Memory B cell (primary cell): ENCODE measurements at places on chromosomes 5 and 9.

GRCh38 chr9:35845824-35846771, 17.1 kb downstream of the TMEM8B start:
- no peak for DNase-seq

GRCh38 chr5:32225445-32225844, 51.3 kb upstream of the GOLPH3 start:
- DNase-seq = no peak

GRCh38 chr5:135061001-135061400, 27.0 kb upstream of the PITX1 start:
- DNase-seq = no peak

GRCh38 chr9:112894041-112894440, 3.4 kb upstream of the SLC46A2 start:
- no peak for DNase-seq

- no peak for DNase-seq
Observed at GRCh38 chr9:104961238-104961637, 33.3 kb upstream of the ABCA1 start.

DNA sequence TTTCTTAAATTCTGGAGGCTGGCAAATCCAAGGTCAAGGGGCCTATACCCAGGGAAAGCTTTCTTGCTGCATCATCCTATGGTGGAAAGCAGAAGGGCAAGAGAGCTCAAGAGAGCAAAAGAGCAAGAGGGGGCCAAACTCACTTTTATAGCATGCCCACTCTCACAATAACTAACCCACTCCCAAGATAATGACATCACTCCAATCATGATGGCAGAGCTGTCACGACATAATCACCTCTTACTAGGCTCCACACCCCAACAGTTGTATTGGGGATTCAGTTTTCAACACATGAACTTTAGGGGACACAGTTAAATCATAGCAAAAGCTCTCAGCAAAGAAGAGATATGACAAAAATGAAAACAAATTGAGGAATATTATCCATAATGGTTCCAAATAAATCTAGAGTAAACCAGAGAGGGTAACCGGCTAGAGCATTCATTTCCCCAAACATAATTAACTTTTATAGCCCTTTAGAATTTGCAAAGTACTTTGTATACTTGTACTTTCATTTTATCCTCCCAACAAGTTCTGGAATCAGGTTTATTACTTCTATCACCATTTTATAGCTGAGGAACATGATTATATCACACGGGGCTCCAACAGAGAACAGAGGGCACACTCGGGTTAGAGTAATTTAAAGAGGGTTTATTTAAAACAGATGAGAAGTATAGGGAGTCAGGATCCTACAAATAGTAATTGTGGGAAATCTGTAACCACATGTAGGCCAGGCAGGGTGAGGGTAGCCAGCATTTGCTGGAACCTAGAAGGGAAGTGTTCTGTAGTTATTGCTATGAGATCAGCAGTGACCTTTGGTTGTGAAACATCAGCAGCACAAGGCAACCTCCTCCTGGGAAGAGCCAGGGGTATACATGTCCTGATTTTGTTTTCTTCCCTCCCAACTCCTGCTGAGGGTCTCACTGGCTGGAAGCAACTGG, 7.2 kb upstream of the TARS1 start:
- DNase-seq = no peak

DNA sequence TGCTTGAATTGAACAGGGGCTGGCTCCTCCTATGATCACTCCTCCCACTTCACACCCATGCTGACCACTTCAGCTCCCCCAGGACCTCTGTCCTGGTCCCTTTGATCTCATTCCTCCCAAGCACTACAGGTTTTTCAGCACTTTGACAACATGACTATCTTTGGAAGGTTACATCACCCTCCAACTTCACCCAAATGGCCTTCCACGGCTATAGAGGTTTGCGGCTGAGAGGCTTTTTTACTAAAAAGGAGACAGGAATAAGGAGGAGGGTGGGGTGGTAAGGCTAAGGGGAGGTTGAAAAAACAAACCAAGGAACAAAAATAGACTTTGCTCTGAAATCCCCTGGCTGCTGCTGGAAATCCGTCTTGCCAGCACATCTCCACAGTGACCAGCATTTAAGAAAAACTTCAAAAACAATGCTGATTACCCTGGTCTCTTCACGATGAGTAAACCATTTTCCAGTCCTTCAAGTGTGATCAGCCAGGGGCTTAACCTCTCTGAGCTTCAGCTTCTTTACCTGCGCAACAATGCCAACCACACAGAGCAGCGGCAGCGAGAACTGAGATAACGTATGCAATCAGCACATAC, 102.7 kb downstream of the DPYSL3 start:
- no peak for DNase-seq

DNA sequence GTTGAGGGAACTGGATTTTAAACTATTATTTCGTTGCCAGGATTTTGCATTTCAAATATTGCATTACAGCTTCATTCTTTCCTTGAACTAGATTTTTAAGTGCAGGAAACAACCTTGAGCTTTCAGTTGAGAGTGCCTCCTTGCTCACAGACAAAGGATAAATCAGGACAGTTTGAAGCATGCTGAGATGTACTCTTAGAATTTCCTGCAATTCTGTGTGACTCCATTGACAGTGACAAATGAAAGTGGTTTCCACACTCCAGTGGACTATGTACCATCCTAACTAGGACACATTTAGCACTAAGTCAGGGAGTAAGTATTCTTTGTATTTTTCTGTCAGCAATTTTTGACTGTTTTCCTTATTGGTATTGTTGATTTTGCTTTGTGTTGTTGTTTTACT, 100.0 kb upstream of the PLCXD3 start:
- DNase-seq = no peak

GRCh38 chr9:128575469-128575868, 23.1 kb downstream of the SPTAN1 start:
- no peak for DNase-seq

DNA sequence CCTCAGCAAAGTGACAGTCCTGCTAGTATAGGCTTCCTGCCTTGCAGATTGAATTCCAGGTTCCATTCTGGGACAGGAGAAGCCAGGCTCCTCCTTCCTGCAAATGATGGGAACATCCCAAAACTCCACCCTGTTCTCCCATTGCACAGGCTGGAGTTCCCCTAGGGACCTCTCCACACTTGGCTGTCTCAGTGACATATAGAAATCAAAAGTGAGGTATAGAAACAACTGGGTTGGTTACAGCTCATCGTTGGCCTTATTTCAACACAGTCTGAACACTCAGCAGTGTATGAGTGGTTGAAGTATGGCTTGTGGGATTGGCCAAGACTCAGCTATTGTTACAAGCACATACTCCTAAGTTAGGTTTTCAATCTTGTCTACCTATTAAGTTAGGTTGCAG, 157.8 kb upstream of the FTMT start:
- no peak for DNase-seq

DNA sequence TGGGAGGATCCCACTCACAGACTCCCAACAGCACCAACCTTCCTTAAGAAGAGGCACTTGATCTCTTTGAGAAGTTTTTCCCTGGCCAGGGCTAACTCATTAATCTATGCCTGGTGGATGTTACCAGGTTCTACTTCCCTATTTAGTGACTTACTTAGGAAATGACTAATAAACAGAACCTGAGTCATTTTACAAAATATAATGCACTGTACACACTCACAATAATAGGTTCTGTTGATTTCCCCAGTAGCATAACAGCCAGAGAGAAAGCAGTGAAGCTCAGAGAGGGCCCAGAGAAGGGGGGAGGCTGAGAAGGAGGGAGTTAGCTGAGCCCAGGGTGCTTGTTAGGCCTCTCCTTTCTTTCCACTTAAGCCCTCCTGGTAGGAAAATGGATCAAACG, 27.1 kb downstream of the FRMD3 start:
- DNase-seq = no peak

GRCh38 chr5:73620334-73620687, 5.7 kb upstream of the ARHGEF28 start:
- no peak for DNase-seq

- DNase-seq = no peak
Observed at GRCh38 chr5:88676637-88677375, 206.2 kb downstream of the MEF2C start.

GRCh38 chr5:138966236-138966985, 91.3 kb upstream of the LRRTM2 start:
- no peak for DNase-seq

DNA sequence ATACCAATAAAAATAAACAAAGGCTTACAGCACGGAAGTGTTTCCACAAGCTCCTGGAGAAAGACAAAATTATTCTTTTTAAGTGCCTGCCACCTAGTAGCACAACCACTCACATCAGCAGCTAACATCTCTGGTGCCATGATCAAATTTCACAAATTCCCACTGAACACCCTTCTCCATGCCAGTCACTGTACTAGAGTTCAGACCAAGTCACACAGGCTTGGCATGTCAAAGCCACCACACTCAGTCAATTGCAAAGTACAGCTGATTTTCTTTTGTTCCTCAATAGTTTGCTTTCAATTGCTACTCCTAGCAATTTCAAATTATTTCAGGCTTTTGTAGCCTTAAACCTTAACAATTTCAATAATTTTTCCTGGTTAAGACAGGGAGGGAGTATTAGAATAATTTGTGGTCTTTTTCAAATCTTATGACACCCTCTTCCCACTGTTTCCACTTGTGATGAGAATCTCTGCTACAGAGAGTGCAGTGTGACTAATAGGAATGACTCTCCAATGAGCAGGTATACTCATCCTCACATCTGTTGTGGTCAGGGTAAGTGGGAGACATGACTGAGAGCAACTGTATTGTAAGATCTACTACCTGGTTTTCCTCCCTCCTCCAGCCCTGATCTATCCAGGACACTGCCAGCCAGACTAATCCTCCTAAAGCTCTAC, 46.2 kb downstream of the RNF145 start:
- DNase-seq = no peak

- DNase-seq = no peak
Observed at GRCh38 chr9:89533411-89534095, 35.6 kb upstream of the SEMA4D start.

- DNase-seq = no peak
Observed at GRCh38 chr5:36662291-36662851, 56.0 kb downstream of the SLC1A3 start.

DNA sequence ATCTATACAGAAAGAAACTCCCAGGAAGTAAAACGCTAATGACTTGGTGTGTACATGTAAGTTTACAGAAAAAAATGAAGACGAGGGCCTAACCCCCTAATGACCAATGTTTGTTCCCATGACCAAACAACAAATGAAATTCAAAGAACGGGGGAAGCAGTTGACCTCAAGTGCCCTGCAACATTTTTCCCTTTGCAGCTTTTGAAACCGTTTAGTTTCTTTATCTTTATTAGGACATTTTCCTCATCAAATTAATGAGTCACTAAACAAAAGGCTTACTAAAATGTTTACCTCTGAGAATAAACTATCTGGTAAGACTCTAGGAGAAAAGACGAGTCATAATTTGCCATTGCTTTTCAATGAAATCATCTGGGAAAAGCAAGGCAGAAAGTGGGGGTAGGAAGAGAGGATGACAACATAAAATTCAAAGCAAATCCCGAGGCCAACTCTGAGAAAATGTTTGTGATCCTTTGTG, 57.4 kb downstream of the LHFPL2 start:
- DNase-seq = no peak

DNA sequence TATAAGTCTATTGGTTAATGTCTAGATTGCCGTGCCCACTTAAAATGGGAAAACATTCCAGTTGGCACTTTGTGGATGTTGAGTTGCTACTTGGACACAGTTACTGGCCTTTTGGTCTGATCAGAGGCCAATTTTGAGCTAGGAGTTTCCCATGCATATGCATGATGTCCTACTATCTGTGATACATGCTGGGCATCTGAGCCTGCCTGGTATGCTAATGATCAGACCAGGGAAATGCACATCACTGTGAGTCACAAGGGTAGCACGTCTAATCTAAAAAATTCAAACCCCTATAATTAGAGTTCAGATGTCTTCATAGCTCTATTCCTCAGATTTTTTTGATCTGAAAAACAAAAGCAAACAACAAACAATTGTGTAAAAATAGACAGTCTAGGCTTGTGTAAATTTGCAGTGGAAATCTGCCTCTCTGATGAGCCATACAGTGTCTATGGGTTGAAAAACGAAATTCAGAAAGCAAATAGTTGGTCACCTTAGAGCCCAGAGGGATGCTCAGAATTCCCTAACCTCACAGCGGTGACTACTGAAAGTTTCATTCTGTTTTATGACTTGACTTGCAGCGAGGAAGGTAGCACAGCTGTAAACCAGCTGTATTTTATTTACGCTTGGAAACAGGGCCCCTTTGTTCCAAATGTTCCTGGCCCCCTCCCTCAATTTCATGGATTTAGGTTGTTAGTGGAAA, 37.3 kb downstream of the PALM2AKAP2 start:
- no peak for DNase-seq

DNA sequence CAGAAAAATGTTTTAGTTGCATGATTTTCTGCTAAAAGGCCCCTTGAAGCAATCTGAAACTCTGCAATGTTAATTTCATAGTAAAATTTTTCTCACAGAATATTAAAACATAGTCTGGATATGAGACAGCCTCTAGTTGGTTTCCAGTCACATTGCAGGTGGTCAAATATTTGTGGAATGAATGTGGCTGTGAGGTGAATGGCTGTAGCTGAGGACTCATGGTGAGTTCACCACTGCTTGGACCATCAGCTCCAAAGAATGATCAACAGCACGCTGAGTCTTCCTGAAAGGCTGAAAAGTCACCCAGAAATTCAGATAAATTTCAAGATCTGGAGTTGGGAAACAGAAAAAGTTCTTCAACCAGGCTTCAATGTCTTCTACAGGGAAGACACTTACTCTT, 79.8 kb downstream of the MAT2B start:
- DNase-seq = no peak
